CD4-positive, alpha-beta T cell treated with Interleukin-21 for 1 hour (primary cell): ENCODE measurements at places on chromosomes 11 and 22.

DNA sequence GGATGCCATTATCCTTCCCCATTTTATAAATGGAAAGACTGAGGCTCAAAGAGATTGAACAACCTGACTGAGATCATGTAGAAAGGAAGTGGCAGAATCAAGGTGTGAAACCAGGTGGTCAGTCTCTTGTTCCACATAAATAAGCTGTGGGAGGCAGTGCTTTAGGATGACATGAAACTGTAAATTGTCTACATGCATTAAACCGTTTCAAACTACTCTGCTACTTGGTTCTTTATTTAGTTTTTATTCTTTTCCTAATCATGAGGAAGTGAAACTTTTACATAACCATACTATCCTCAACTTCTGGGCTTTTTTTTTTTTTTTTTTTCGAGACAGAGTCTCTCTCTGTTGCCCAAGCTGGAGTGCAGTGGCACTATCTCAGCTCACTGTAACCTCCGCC, 34.9 kb downstream of the CADM1 start:
- no peak for DNase-seq

DNA sequence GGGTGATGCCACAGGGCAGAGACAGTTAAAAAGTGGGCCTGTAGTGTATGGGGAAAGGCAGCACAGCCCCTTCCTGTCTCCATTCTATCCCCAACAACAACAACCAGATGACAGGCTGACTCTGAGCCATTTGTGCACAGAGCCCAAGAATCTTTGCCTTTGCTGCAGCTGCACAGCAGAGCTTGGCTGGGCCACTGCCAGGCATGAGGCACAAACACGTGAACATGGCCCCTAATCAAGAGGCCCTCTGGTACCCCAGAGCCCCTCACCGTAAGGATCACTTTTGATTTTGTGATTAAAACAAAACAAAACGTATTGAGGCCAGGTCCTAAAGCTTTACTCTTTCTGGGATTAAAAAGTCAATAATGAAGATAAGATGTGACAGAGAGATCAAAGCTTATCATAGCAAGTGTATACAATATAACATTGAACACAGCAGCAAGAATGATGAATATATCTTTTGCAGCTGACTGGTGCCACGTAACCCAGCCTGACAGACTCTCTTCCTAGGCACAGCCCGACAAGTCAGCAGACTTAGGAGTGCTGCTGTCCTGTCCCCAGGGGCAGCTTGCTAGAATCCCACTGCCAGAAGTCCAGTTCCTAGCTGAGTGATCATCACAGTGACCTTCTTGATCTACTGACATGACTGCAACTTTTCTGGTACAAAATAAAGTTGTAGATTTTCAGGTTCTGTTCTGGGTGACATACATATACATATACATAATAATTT, 117.8 kb downstream of the SERGEF start:
- DNase-seq = no peak

DNA sequence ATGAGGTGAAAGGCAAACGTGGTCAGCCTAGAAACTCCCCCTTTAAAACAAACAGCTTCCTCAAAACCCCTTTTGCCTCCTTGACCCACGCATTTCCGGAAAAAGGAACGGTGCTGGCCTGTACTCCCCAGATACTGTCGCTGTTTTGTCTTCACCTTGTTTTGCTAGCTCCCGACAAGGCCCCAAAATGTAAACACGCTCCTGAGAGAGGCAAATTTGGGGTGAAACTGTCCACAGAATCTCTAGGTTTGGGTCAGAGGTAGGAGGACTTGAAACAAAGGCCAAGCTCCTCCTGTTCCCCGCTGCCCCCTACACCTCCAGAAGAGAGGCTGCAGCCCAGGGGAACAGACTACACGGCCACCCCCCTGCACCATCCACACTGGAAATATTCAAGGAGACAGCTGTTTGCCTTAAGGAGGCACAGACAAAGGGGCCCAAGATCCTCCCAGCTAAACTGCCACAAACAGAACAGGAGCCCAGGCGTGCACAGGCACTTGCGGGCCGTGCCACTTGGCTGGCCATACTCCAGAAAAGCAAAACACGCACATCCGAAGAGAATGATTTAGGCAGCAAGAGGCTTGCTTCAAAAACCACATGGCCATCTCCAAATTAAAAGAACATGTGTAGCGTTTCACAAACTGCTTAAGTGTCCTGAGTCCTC, 160.5 kb upstream of the GRK3 start:
- no peak for DNase-seq

DNA sequence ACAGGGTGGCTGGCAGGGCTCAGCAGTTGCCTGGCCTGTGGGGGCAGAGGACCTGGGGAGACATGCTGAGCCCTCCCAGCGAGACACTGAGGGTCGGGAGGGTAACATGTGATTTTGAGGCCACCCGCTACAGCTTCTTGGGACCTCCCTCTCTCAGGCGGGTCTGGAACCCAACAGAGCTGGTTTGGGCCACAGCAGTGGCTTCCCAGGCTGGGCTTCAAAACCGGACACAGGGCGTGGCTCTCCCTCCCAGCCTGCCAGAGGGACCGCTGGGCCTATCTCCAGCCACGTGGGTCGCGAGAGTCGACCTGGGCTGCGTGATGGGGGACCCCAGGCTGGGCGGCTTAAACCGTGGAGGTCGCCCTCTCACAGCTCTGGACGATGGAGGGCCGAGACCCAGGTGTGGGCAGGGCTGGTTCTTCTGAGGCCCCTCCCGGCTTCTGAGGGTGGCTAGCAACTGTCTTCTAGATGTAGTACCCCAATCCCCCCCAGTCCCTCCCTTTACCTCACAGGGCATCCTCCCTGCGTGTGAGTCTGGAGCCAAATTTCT, 91.7 kb downstream of the KCNQ1 start:
- DNase-seq = no peak

DNA sequence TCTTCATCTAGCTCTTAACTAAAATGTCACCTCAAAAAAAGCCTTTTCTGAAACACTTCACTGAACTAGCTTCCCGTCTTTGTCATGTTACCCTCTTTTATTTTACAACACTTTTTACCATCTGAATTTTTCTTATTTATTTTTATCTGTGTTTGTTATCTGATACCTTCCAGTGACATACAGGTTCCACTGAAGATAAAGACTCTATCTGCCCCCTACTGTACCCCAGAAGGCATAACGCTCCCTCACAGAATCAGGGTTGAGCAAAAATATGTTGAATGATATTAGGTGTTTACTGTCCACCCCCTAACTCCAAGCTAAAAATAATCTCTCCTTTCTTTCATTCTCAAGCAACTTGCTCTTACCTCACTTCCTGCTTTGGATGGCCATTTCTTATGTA, 654.2 kb downstream of the NELL1 start:
- DNase-seq = no peak

DNA sequence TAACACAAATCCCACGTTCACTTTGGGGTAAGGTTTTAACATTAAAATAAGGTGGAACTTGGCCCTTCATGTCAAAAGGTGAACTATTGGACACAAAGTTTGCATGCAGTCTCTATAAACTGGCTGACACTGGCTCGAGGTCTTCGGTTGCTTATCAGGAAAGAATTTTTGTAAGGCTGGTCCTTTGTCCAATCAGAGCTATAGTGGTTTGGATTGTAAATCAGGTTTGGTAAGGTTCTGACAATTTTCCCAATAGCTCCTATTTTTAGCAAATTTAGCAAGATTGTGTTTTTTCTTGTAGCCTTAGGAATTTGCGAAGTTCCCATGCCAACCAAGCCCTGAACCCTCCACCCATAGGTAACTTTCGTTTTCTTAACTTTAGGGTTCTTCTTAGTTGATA, 17.6 kb upstream of the MED17 start:
- DNase-seq = no peak

DNA sequence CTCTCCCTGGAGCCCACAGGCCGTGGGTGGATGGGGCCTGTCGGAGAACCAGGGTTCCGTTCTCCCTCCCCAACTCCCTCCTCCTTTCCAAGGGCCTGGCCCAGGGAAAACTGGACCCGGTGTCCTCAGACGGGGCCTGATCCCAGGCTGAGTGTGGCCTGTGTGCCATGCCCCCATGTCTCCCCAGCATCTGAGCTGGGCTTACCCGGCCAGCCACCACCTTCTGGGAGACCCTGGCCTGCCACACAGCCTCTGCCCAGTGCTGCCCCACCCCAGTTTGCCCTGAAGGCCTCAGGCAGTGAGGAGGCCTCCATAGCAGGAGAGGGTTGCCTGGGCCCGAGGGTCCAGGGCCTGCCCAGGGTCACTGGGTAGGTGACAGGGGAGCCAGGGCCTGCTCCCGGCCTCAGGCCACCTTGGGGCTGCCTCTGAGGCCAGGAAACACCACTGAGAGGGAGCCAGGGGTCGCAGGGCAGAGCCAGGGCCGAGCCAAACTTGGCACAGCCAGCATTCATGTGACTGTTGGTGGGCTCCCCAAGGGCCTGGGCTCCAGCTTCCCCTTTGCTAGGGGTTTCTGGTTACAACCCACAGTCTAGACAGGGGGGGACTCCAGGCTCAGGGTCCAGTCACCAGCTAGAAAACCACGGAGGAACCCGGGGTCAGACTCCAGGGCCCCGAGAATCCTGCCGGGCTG, 590 bp upstream of the IFITM10 start:
- DNase-seq = no peak

DNA sequence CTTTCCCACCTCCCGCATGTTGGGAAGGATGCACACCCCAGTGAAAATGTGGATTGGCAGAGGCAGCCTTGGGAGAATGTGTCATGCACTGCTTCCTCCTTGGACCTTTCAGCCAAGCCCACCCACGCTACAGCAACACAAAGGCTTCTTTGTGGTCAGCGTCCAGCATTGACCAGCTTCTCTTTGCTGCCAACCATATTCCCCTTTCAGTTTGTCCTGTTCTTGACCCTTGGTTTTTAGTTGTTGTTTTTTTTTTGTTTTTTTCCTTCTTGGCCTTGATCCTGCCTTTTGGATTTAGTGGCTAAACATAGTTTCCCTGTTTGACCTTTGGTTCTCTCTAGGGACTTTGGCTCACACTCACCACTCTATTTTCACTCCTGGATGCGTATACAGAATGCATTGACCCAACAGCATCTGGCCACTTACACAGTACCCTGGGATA, 573.6 kb downstream of the INSC start:
- DNase-seq = no peak

DNA sequence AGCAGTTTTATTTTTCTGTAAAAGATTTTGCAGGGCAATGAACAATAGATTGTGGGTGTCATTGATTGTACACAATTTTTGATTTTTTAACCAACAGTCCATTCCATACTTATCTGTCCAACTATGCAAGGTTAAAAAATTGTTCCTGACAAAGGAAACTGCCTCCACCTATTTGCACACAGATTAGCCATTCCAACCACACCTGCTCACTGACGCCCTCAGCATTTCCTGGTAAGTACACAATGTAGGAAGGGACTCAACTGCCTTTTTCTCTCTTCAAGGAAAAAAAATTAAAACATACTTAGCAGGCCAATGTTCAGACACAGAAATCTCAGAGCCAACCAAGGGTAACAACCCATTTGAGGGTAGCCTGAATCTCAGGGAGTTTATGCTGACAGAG, 4.3 kb upstream of the FUT4 start:
- DNase-seq = no peak

DNA sequence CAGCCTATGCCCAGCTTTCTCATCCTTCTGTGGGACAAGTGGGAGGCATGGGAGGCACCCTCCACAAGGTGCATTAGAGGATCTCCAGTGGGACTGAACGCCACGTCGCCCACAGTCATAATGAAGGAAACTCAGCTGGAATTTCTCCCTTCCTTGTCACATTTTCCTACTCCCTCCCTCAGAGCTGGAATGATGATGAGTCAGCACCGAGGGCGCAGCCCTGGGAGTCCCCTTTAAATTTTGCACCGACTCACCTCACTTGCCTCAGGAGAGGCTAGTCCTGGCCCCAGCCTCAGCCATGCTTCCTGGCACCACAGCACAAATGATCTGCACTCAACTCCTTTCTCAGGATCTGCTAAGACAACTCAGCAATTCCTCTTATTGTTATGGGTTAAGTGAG, 34.3 kb downstream of the DBX1 start:
- DNase-seq = no peak

DNA sequence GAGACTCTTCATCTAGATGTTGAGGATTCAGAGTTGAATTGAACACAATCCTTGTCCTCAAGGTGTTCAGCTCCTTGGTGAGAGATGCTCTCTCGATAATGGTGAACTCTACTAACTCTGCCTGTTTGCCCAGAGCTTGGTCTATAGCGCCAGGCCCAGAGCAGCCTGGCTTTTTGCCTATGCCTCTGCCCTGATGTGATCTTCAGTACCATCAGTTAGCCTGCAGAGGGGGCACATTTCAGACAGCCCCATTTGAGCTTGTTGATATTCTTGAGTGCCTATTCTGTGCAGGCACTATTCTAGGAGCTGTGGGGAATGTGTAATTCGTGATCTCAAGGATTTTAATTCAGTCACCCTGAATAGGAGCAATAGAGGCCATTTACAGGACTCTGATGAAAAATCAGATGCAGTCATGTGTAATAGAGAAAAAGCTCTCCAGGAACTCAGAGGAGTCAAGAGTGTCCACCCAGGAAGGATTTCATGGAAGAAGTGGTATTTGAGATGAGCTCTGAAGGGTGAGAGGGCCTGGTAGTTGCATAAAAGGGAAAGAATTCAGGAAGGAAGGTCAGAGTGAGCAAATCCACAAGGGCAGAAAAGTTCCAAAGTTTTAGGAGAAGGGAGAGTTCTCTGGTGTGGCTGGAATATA, 19.3 kb downstream of the GTPBP1 start:
- DNase-seq = peak; percentile 67

DNA sequence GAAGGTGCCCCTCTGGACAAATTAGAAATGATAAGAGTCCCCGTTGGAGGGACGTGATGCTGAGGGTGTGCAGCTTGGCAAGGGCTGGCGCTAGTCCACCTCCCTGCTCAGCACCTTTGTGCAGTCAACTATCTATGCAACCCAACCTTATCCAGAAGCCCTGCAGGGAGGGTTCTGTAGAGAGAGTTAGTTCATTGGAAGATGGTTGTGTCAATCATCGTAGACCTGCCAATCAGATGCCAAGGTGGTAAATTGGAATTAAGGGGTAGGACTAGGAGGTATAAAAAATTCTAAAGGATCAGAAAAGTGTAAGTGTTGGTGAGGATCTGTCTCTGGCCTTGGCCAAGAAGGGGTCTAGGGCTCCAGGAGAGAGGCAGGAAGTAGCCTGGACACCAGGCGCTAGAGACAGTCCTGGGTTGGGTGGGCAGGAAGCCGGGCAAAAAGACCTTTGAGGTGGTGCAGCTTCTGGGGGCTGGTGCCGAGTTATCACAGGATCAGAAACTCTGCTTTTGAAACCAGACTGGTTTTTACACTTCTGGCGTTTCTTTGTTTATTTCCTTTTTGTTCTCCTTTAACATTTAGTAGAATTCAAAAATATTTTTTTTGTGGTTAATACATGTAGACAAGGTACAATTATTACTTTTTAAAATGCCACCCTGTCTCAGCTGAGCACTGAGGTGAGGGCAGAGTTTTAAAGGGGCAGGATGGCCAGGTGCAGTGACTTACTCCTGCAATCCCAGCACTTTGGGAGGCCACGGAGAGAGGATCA, 1.6 kb downstream of the C1QTNF6 start:
- DNase-seq = peak; percentile 90

DNA sequence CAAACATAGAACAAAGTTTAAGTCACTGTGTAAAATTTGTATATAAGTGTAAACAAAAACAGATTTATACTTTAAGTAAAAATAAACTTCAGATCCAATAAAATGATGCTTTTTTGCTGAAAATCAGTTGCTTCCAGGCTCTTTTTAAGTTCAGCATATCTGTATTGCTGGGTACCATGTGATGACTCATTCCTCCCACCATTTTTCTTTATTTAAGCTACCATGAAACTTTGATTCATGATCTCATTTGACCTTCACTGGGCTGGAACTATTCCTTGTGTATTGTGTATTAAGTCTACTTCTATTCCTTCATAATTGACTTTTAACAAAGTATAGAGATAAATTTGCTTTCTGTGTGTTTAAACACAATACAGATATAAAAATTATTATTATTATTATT, 46.3 kb upstream of the RRM1 start:
- no peak for DNase-seq
